ENCODE measurements at places on chromosomes 3 and 15. TPM values are rescaled to one million over a fixed set of nuclear protein-coding genes. Genes with fewer than 3 reads are reported as not detected.

GRCh38 chr3:187458921-187459320, 90.7 kb downstream of the RTP4 start:
- DNase-seq, result no peak

DNA sequence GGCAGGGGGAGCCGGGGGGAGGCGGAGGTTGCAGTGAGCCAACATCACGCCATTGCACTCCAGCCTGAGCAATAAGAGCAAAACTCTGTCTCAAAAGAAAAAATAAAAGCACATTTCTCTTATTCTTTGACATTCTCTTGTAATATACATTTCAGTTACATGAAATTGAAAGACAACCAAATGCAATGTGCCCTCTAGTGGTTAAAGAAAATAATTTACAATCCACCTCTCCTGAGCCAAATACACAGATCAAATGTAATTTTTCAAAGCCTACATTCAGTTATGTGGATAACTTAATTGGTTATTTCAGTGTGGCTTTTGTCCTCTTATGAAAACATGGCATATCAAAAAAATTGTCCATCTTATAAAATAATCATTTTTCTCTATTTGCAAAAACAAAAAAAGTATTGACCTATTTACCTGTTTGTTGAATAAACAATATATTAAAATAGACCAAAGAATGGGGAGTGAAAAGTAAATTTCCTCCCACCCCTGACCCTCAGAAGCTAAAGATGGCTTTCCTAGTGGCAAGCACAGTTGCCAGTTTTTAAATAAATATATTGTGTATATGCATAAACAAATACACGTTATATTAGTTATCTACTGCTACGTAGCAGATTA, 14.2 kb upstream of the U2SURP start:
- no peak for DNase-seq

DNA sequence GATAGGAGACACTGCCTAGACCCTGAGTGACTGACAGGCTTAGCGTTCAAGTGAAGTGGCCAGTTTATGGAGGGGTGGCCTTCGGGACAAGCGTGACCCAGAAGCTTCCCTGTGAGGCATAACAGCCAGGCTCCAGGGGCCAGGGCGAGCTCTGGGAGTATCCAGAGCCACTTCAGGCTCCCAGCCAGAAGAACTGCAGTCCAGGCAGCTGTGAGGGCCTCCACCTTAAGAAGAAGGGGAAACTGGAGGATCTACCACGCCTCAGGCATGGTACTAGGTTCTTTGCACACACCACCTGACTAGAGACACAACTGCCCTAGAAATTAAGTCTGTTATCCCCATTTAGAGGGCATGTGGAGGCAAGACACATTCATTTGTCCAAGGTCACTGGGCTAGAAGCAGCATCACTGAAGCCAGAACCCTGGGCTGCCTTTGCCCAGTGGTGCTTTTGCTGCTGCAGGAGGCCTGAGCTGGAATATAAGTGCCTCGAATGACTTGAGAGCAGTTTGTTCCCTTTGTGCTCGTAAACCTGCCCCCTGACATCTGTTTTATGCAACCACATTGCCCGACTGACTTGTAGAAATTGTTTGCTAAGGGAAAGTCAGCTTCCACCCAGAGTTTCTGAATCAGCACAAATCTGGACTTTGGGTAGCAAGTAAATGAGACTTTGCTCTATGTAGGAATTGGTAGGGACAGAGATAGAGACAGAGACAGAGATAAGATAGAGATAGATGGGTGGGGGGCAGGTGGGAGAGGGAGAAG, 23.3 kb downstream of the RASGRF1 start:
- DNase-seq, result no peak

- DNase-seq, result no peak
Measured at GRCh38 chr3:85475346-85475745, 516.6 kb downstream of the CADM2 start.

GRCh38 chr15:101368861-101369642, 74.0 kb upstream of the SNRPA1 start:
- DNase-seq, result no peak

- DNase-seq, result no peak
Measured at GRCh38 chr3:11131371-11131770, 22.9 kb upstream of the HRH1 start.

- DNase-seq, result no peak
Measured at GRCh38 chr15:25052191-25052999, 97.6 kb downstream of the SNRPN start.

DNA sequence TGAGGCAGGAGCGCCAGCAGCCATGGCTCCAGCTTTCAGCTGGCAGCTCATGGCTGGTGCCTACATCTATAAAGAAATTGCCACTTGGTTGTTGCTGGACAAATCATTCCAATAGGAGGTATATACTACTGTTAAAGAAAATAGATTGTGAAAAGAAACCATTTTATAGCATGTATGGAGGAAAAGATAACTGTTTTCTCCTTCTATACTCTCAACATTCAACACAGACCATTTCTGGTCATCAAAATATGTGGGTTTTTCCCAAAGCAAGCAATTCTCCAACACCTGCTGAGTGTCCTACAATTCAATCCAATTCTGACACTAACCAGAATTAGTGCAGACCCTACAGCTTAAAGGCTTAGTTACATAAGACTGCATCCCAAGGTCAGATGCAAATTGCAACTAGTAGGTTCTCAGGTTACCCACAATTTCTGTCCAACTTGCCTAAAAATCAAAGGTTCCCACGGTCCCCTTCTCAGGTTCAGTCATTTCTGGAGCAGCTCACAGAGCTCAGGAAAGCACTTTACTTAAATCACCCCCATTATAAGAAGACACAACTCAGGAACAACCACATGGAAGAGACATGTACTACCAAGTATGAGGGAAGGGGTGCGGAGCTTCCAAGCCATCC, 42.4 kb upstream of the STRIT1 start:
- no peak for DNase-seq

DNA sequence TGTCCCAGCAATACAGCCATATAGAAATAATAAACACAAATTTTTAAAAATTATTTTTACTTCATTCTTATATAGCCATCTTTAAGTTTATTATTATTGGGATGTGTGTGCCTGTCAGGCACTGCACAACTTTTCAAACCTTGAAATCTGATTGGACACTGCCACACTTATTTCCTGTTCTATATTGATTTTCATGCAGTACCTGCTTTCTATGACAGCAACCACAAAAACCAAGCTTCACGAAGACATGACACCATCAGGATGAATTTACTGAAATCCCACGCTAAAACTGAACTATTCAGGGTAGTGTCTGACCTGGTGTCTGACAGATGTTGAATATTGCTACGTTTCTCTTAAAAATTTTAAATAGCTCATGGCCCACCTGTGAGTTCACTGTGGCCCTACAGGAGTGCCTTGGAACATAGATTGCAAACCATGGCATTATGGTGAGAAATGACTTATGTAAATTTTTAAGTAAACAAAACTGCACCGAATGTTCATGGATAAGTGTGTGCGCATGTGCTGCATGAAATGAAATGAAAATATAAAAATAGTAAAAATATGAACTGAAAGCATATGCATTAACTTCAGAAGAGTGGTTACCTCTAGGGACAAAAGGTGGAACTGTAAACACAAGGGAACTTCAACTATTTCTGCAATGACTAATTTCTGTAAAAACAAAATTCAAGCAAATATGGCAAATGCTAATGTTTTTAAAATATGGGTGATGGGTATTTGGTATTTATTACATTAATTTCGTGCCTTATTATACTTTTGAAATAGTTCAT, 152.3 kb downstream of the ZBTB20 start:
- DNase-seq, result no peak

DNA sequence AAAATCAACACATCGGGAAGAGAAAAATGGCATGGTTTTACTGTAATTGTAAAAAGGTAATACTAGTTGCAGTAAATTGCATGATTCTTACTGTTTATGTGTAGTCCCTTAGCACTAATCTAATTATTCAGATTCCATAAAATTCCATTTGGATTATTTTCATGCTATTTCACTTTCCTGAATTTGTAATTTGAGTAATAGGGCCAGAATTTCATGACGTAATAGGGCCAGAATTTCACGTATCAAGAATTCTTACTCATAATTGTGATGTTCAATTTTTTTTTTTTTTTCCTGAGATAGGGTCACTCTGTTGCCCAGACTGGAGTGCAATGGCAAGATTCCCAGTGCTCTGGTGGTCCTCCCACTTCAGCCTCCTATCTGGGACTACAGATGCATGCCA, 2.9 kb upstream of the U2SURP start:
- DNase-seq, result no peak

- no peak for DNase-seq
Measured at GRCh38 chr3:143040261-143040879, 39.0 kb downstream of the U2SURP start.

DNA sequence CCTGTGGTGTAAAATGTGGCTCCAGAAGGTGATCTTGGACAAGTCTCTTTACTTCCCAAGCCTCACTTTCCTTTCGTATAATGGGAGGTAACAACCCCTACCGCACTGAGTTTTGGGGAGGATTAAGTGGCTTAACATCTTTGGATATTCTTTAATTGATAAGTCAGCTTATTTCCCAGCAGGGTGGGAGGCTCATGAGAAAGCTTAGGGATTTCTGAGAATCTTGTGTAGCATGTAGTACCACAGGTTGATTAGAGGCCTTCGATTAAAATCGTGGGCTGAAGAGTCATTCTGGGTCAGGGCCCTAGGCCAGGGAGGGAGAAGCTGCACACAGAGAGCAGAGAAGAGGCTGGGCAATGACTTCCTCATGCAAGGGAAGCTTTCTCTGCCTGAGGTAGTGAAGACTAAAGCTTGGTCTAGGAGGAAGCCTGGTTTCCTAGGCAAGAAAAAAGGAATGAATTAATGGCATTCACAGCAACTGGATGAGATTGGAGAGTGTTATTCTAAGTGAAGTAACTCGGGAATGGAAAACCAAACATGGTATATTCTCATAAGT, 1.5 kb upstream of the NMNAT3 start:
- no peak for DNase-seq

- DNase-seq, result no peak
Measured at GRCh38 chr15:81176291-81176893, 20.3 kb upstream of the IL16 start.

DNA sequence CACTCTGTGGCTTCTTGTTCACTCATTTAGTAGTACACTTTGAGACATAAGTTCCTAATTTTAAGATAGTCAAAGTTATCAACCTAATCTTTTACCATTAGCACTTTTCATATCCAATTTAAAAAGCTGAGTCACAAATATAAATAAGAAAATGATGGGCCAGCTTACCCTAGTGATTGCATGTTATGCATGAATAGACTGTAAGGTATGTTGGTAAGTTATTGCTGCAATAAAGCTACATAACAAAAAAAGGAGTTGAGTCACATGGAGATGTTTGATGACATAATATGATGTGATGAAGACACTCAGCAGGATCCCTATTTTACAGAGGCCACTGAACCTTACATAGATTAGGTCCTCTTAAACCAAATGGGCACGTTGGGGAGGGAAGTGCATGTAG, 161.3 kb downstream of the OCA2 start:
- DNase-seq, result no peak

Gene XPC
- total RNA-seq, result 56.7 TPM

Gene TMEM207
- not detected for total RNA-seq

Gene PYDC2
- not detected for total RNA-seq

Gene TNIK
- 21.4 TPM for total RNA-seq

Gene GRIP2
- total RNA-seq, result 0.06 TPM

Gene NR2E3
- 0.10 TPM for total RNA-seq

Gene AP3B2
- total RNA-seq, result not detected

Gene CLDN16
- 2.5 TPM for total RNA-seq

Gene TNNC1
- total RNA-seq, result not detected
